ENCODE measurements at places on chromosomes 6 and 20.

DNA sequence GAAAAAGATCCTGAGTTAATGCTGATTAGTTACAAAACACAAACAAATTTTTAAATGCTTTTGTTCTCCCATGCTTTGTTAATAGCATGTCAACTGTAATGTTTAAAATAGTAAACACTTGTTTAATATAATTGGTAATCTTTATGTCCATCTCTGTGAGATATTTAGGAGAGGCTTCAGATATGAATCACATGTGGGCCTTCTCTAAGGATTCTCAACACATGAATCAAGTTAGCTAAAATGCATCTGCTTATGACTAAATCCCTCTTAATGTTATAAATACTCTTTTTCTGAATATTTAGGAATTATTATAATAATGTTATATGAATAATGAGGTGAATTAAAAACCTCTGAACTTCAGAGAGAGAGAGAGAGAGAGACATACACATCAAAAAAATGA, 345.9 kb upstream of the MANEA start:
- no peak for DNase-seq

DNA sequence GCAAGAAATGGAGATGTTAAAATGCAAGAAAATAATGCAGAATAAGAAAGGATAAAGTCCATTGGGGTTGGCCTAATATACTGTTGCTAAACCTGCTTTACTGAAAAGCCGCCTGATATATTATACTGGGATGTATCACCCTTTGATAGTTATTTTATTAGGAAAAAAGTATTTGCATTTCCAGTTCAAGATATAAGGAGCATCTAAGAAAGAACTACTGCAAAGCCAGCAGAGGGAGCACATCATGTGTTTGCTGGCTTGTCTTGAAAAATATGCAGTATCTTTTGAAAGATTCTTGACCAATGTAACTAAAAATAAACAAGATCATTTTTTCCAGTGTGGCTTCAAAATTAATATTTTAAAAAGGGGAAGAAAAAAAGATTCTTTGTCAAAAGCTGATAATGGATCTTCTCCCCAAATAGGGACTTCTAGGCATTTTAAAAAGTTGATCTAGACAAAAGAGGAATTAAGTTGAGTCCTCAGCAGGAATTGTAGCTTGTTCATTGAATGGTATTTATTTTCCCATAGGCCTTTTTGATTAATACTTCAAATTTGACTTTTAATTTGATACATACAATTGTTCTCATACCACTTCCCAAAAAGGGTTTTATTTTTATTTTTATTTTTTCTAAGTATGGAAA, 214.9 kb downstream of the ZFAND3 start:
- no peak for DNase-seq

DNA sequence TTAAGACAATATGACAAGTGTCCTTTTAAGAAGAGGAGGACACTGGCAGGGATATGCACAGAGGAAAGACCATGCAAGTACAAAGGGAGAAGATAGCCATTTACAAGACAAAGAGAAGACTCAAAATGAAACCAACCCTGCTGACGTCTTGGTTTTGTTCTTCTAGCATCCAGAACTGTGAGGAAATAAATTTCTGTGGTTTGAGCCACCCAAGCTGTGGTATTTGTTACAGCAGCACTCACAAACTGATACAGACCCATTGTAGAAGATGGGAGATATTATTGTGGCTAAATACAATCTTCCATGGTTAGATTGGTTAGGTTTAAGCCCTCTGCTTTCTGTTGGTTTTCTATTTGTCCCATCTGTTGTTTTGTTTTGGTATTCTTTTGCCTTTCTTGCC, 88.6 kb upstream of the SLC35F1 start:
- DNase-seq, result no peak

DNA sequence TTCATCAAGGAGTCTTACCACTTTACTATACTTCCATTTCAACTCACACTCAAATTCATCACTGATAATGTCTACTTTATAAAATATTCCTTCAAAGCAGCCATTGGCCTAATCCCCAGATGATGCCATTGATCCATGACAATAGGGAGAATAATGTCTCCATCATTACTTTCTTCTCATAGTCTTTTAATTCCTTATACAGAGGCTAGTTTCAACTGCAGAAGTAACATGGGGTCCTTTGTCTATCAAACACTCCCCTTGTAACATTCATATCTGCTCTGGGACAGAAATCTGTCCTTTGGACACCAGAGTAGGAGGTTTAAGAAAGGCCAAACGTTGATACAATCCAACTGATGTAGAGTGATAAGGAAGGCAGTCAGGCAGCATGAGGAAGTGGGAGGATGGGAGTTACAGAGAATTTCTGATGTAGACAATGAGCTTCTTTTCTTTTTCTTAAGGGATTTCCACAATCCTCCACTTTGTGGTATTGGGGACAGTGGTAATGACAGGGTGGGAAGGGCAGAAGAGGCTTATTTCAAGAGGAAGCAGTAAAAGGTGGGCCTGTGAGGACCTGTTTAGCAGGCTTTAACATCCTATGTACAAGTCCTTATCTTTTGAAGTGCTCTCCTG, 18.9 kb upstream of the HLA-DOA start:
- DNase-seq, result no peak

GRCh38 chr6:31172973-31173384, 2.5 kb upstream of the POU5F1 start:
- DNase-seq, result no peak

DNA sequence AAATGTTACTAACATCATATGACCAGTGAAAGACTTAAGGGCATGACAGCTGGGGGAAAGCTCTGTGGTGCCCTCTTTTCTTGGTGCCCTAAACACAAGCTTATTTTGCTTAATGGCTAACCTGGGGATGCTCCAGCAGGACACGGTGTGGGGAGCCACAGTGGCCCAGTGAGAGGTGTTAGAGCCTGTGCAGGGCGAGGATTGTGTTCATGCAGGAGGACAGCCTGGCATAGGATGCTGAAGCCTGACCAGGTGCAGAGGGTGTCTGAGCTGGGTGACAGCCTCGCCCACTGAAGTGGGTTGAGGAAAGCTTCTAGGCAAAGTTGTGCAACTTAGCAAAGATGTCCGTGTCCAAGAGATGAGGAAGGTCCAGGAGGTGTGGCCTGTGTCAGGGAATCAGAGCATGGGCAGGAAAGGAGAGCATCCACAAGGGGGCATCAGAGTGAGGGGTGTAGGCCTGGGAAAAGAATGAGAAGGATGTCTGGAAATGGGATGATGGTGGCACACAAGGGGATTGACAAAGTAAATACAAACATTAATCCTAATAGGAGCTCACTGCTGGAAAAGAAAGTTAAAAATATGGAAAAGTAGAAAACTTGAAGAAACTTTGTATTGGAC, 33.9 kb downstream of the SLC17A4 start:
- DNase-seq, result no peak

- no peak for DNase-seq
These were observed 72.3 kb upstream of the IFNGR1 start for GRCh38 chr6:137291441-137291840.

DNA sequence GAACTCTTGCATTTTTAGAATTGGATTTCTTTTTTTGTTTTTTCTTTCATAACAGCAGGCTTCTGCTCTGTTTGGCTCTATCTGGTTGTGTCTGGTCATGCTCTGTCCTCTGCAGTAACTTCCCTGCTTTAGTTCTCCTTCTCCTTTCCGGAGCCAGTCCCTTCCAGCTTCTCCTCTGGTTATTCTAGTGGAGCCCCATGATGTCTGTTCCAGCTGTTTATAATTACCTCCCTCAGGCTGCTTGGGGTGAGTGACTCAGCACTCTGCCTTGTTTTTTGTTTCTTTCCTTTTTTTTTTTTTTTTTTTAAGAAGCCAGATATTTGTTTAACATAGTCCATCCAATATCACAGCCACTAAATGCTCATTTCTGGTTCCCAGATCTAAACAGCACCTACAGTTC, 409.6 kb downstream of the MAFB start:
- no peak for DNase-seq

DNA sequence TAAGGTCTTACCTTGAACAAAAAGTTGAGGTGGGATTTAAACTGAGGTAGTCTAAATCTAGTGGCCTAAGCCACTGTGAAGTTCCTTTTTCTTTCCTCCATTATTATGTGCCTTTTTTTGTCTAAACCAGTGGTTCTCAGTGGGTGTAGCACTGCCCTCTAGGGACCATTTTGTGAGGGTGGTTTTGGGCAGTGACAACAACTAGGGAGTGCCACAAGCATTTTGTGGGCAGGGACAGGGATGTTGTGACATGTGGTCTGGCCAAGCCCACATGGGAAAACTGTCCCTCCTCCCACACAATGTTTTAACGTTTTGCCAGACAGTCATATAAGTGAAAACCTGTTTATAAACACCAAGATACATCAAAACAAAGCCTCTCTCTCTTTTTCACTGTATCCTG, 899.4 kb upstream of the FLRT3 start:
- no peak for DNase-seq

Data from activated naive CD4-positive, alpha-beta T cell treated with anti-CD3 and anti-CD28 coated beads, Interleukin-2, amount 50 U/mL, for 72 hours (primary cell).